Stimulated activated CD8-positive, alpha-beta memory T cell treated with anti-CD3 and anti-CD28 coated beads, Interleukin-4, amount 100 ng/mL, for 1 hour (primary cell): ENCODE measurements at places on chromosomes 1 and 21.

DNA sequence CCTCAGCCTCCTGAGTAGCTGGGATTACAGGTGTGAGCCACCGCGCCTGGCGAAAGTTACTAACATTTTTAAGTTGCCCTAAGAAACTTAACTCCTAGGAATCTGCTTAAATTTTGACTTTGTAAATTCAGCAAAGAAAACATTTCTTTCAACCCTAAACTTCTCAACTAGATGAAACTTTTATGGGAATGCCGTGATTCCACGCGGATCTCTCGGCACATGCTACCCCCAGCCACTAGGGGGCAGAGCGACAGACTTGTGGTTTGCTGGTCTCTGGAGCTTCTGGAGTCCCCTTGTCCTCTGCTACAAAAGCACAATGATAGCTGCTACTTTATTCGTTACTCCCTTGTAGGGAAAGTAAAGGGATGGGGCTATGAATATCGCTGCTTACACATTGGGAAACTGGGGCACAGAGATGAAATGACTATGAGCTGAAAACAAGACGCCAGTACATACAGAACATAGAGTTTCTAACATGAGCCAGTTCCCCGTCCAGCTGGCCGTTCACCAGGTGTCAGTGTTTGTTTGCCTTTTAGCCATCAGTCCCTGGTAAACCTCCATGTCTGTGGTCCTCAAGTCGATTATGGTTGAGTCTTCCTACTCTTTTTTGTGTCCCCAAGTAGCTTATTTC lies 114.7 kb downstream of the PBX1 start:
- no peak for DNase-seq

GRCh38 chr21:29368906-29369305 lies 70.2 kb downstream of the BACH1 start:
- no peak for DNase-seq

DNA sequence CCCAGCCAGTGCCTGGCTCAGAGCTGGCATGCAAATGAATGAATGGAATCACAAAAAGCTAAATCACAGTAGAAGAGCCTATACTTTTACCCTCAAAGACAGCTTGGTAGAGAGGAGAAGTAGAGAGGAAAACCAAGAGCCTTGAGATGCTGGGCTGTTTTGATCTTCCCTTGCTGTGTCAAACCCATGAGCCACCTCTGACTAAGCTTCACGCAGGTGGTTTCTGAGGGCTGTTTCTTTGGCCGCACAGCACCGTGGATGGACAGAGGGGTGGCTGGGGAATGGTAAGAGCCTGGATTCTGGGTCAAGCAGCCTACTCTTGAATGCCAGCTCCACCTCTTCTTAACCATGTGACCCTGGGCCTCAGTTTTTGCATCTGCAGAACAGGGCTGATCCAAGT lies 18.6 kb downstream of the ABCG1 start:
- no peak for DNase-seq

GRCh38 chr1:36883315-36883949 lies 150.9 kb downstream of the GRIK3 start:
- DNase-seq: no peak

DNA sequence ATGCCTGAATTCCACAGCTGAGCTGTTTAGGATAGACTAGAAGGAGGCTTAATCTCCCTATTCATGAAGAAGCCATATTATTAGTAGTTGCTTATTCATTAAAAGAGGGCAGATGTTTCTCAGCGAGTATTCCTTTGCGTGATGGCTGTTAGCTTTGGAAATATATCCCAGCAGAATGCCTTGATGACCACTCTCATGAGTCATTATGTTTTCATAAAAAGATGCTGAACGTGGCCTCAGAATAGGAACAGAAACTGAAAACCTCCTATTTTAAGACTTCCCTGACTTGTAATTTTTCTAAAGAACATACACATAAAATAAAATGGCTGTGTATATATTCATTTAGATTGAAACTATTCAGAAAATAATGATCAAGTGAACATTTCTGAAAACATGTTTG lies 9.6 kb upstream of the PLA2G4A start:
- no peak for DNase-seq

DNA sequence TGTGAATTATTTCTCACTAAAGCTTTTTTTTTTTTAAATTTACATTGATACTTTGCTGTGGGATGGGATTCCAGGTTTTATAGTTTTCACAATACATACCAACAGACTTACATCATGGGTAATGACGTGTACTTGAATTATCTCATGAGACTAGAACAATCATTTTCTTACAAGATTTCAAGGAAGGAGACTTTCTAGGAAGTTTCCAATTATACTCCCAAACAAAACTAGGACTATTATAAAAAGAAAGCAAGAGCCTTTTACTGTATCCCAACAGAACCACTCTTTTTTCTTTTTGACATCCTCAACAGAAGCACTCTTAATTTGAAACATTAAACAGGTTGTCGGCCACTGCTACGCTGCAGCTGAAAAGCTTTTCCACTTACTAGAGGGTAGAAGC lies 48.7 kb downstream of the TESK2 start:
- DNase-seq: no peak
